CD4-positive, alpha-beta T cell (primary cell): ENCODE measurements at places on chromosomes 1 and 21. TPM values are rescaled to one million over a fixed set of nuclear protein-coding genes. Genes with fewer than 3 reads are reported as not detected.
A peak's percentile ranks its signal among the peaks of the same experiment; 100 is the strongest.

DNA sequence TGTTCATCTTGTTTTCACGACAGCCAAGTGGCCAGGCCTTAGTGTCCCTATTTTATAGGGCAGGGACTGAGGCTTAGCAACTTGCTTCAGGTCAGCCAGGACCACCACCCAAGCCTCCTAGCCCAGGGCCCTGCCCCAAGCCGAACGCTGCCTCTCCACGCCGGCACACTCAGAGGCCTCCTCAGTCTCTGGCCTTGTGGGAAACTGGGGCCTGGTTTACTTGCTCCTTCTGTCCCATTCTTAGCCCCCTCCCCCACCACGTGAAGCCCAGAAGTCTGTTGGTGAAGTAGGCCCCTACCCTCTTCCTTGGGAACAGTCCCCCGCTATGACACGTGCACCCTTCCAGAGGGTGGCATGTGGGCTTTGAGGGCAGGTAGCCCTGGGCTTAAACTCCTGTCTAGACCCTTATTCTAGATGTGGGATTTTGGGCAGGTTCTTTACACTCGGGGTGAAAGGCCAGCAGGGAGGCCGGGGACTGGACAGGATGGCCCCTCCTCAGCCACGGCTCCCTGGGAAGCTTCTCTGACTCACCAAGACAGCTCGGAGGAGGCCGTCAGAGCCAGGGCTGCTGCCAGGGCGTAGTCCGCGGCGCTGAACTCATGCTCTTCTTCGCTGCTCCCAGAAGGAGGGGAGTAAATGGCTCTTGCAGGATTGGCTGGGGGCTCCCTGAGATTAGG lies 4.3 kb downstream of the MYOM3 start:
- no peak for DNase-seq

GRCh38 chr1:221101807-221102605 lies 222.8 kb downstream of the HLX start:
- no peak for DNase-seq

- DNase-seq, result no peak
Measured at GRCh38 chr1:76881762-76882161, 14.5 kb downstream of the ST6GALNAC5 start.

GRCh38 chr1:231935856-231936255 lies 309.3 kb downstream of the DISC1 start:
- DNase-seq, result no peak

GRCh38 chr1:51622455-51622913 lies 5.6 kb downstream of the OSBPL9 start:
- peak; percentile 45 for DNase-seq

DNA sequence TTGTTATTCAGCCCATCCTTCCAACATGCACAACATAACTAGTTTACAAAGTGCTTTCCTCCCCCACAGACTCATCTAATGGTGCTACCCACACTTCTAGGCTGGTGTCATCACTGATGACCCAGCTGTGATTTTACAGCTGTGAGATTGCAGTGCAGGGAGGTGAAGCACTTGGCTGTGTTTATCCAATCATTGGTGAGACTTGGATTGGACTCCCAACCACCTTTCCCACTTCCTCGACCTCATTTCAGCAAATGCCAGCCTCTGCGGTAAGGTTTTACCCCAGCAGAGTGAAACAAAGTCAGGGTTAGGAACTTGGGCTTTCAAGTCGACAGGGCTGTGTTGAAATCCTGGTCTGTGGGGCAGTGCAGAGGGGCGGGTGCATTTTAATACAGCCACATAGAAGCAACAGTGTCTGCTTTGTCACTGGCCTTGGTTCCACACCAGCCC lies 22.1 kb downstream of the ECHDC2 start:
- no peak for DNase-seq

DNA sequence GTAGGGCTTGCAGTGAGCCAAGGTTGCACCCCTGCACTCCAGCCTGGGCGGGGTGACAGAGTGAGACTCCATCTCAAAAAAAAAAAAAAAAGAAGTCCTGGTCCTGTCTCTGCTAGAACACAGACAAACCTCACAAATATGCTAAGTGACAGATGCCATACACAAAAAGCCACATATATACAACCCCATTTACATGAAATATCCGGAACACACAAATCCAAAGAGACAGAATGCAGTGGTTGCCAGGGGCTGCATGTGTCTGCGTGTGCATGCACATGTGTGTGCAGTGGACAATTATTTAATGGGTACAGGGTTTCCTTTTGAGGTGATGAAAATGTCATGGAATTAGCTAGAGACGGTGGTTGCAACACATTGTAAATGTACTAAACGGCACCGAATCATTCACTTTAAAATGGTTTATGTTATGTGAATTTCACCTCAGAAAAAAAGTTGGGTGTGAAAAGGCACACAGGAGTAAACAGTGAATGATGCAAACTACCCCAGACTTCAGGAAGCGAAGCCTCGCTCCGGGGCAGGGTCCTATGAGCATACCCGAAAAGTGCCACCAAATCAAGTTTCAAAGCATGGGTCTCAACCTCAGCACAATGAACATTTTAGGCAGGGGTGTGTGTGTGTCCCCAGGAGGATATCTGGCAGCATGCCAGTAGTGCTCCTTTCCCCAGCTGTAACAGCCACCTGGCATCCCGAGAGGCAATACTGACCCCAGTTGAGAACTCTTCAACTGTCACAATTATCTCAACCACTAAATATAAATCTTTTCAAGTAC lies 48.3 kb downstream of the GNB1 start:
- no peak for DNase-seq

GRCh38 chr21:43890042-43890441 lies 25.0 kb downstream of the AGPAT3 start:
- no peak for DNase-seq

DNA sequence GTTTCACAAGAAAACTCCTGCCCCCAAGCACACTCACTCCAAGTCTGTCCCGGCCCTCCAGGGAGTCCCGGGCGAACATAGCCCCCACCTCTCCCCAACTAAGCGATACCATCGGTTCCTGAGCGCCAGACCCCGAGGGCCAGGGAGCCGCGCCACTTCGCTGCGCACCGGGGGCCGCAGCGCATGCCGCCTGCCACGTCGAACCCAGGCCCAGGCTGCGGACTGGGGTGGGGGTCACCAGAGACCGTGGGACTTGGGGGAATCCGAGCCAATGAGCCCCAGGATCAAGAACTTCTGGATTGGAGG lies 801 bp downstream of the RSPO1 start:
- DNase-seq, result no peak

- peak; percentile 34 for DNase-seq
Measured at GRCh38 chr1:84298684-84299535, 2.6 kb upstream of the SAMD13 start.

IGSF9 gene
- not detected for total RNA-seq

RHOU gene
- 1.2 TPM for total RNA-seq

AMY1B gene
- not detected for total RNA-seq

LORICRIN gene
- not detected for total RNA-seq

NPPB gene
- total RNA-seq, result not detected

ADGRL4 gene
- total RNA-seq, result not detected

GPR25 gene
- total RNA-seq, result 2.7 TPM

FLG gene
- not detected for total RNA-seq
